Fibroblast of skin of back (primary cell): ENCODE measurements at places on chromosomes 5 and 9.

DNA sequence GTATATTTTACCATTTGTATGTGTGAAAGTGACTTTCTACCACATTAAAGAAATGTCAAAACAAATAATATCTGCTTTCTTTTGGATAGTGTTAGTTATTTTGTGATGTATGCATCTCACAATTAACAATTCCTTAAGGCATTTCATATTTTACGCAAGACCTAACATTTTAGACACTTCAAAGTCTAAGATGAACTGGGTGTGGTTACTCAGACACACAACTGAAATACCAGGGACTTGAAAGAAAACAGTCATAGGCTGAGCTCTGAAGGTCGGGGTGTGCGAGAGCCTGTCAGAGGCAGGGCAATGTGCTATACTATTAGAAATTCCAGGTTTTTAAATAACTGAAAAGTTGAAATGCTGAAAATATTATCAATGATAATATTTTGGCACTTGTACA, 44.5 kb upstream of the ZNF622 start:
- no peak for DNase-seq

DNA sequence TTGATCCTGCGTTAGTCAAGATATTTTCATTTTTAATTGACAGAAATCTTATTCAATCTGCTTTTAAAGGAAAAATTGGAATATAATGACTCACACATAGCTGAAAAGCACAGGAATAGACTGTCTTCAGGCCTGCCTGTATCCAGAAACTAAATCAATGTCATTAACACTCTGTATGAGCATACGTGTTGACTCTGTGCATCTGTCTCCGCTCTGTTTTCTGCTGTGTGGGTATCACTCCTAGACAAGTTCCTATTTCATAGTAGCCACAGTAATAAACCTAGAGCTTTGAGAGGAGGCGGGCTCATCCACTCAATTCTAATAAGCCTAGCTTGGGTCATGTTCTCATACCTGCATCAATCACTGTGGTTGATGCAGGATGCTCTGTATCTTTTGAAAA, 267.6 kb downstream of the KCTD16 start:
- DNase-seq, result no peak

DNA sequence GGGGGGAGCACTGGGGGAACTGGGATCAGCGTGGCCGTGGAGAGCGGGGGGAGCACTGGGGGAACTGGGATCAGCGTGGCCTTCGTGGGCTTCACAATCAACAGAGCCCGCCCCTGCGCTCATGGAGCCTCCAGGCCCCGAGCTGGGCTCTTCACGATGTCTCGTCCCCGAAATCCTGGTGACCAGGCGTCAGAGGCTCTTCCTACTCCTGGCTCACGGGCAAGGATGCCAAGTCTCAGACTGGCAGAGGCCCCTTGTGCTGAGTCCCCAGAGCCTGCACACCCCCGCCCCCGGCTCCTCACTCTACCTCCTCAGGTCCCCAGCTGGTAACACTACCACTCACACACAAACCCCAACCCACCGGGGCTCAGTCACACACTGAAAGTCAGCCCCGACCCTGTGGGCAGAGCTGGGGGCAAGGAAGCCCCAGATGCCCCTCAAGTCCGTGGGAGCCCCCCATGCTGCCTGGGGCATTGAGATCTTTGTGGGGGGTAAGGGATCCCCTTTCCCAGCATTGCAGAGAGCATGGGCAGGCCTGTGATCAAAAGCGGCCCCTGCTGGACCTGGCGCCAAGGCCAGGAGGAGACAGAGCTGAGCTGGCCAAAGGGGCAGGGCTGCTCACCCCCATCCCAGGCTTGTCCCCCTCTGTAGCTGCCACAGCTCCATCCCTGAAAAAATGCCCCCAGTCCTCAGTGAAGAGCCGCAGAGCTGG, 26.7 kb downstream of the LHX3 start:
- no peak for DNase-seq

- no peak for DNase-seq
These were observed at the start of gene DMRT3 for GRCh38 chr9:976258-976942. TSS of gene DMRT3 (plus strand) at chr9:976655. CDS start at chr9:977002, 347 bp downstream.

DNA sequence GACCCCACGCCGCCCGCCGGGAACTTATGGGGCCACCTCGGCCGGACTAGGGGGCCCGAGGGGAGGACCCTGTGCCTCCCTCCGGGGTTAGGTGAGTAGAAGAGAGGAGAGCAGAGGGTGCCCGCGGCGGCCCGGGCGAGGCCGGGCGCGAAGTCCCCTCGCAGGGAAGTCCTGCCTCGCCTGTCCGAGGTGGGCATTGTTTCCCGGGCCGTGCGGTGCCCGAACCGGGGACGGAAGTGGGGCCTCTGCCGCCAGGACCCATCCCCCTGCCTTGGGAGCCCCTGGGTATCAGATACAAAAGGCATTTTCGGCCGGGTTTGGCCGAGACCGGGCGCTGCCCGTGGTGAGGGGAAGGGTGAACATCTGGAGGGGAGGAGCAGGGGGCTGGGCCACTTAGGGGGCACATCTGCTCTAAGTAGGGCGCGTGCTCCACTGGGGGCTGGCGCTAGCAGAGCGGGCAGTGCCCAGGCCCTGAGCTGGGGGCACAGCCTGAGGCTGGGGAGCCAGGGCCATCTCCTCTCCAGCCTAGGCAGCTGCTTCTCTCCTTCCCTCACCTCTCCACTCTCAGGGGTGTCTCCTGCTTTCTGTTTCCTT, 48.2 kb downstream of the DAB2IP start:
- no peak for DNase-seq

DNA sequence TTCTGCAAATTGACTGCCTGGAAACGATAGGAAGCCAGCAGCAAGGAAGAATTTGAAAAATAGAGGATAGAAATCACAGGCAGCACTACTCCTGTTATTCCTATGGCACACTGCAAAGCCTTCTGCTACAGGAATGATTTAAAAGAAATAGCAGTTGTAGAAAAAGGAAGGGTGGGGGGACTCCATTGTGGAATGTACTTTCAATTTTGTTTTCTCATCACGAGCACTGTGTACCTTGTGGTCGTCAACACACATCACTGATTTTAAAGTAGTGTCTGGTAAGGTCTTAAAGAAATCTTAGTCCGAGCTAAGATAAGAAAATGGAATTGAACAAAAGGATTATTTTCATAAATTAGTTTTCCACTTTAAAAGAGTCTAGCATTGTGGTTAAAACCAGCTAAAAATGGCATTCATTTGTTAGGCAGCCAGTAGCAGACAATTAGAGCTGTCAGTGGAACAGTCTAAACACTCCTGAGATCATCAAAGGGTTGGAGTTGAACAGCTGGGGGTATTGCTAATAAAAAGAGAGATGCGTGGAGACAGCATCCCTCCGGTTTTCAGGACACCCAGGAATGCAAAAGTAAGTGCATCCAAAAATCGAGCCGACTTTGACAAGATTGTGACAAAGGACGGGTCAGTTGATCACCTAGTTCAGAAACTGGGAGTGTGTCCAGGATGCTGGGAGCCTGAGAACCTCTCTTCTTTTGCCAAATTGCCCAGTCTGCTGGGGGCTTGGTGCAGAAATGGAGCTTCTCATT, 97.8 kb upstream of the WWC1 start:
- DNase-seq, result no peak

DNA sequence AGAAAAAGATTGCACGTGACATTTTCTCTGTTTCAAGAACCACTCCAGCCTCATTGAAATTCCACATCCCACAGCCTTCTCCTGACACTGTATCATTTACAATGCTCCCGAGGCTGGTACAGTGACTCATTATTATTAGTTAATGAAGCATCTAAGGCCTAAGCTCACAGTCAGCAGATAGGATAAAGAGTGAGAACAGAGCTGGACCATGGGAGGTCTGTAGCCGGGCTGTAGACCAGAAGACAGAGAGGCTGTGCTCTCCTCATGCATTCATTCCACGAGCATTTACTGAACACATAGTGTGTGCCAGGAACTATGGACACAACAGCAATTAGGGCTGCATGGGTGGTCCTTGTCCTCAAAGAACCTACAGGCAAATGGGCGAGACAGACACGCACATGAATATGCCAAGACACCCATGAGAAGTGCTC, 47.3 kb upstream of the GALNT10 start:
- DNase-seq, result no peak

- no peak for DNase-seq
These were observed 53.3 kb downstream of the PRDM6 start for GRCh38 chr5:123142206-123142915.

DNA sequence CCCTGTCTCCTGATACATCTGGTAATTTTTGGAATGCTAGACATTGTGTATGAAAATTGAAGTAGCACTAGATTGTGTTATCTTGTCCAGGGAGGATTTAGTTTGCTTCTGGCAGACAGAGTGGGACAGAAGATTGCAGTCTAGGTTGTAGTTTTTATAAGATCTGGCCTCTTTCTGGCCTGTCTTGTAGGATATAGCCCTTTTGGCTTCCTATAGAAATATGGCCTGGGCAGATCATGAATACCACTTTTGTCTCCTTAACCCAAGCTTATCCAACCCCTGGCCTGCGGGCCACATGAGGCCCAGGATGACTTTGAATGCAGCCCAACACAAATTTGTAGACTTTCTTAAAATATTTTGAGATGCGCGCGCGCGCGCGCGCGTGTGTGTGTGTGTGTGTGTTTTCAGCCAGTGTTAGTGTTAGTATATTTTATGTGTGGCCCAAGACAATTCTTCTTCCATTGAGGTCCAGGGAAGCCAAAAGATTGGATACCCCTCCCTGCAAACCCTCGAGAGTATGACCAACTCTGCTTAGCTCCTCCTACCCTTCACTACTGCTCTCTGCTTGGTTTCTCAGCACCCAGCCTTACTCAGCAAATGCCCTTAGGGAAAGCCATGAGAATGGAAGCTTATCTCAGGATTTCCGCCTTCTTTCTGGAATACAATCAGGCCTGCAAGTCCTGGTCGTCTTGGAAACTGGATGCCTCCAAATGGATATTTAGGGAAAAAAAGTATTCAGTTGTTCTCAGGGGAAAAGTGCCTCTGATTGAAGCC, 26.5 kb downstream of the ANKRD33B start:
- DNase-seq, result peak; percentile 67

GRCh38 chr9:112894699-112895098, 4.0 kb upstream of the SLC46A2 start:
- no peak for DNase-seq

GRCh38 chr9:96617439-96618185, 2.0 kb downstream of the CDC14B start:
- DNase-seq, result no peak

DNA sequence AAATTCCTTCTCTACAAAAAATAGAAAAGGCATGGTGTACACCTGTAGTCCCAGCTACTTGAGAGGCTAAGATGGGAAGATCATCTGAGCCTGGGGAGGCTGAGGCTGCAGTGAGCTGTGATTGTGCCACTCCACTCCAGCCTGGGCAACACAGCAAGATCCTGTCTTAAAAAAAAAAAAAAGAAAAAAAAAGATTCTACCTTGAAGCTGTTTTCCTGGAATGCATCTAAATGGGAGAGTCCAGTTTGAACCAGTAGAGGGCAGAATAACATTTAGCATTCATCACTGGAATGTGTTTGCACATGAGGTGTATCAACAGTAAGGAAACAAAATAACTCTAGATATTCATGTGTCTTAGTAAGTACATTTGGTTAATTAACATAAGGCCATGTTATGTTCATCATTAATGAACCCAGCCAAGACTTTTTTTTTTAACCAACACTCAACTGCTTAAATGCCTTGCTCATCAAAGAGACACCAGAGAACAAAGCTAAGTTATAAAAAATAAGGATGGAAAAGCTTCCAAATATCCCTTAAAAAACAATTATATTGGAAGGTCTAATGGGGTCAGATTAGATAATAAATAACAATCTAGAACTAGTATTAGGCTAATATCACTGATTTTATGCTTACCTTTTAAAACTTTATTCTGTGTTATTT, 16.1 kb downstream of the IFNE start:
- peak; percentile 63 for DNase-seq

GRCh38 chr5:125313555-125313954, 567.1 kb upstream of the ZNF608 start:
- no peak for DNase-seq

DNA sequence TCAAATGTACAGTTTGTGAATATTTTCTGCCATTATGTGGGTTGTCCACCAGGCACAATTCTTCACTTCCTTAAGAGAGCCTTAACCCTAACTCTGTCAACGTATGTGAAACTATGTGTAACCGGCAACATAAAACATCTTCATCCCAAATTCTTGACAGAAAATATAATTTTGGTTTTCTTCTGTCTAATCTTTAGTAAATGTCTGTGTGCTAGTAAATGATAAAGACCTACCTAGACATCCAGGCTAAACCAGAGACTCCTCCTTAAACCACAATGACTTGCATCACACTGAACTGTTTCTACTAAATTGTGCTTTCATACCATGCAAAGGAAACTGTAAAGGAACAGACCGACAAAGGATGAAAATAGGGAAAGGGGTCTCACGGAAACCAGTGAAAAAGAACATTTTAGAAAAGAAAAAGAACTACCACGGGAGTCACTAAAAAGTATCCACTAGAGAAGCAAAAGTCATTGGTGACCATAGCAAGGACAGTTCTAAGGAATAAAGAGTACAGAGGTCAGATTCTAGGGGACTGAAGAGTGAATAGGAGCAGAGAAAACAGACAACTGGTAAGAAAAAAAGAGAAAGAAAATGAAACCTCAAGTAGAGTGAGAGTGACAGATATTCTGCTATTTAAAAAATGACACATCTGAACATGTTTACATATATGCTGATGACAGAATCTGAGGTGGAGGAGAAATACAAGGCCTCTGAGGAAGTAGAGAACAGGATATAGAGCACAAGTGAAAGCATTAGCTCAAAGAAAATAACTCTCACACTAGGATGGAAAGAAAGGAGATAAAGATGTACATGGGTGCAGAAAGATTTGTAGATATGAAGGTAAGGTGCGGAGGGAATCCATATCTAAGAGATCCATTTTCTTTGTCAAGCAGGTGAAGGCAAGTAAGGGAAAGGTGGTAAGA, 49.4 kb downstream of the FNIP1 start:
- DNase-seq, result peak; percentile 34

DNA sequence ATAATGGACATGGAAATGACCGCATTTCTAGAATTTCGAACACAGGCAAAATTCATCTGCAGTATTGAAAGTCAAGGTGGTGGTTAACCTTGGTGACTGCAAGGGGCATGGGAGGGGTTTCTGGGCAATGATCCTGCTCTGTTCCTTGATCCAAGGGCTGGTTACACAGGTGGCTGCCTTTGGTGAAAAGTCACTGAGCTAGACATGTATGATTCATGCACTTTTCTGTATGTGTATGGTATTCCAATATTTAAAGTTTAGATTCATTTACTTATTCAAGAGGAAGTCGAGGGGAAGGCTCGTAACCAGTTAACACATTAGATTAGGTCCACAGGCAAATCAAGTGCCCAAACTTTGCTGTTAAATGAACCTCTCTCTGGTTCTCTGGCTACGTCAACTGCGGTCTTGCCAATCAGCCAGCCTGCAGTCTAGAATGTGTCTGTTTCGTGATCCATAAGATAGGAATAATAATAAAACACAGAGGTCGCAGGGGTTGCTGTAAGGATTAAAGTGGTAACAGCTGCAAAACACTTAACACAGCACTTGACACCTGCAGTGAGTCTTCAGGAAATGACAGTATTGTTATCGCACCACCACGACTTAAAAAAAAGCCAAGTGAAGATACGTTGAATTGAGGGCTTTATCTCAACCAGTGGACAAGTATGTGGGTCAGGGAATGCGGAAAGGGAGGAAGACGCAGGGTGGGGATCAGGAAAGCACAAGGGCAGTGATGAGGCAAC, 92.5 kb downstream of the TLE1 start:
- DNase-seq, result no peak
